GM23338 (cell line): ENCODE measurements at places on chromosomes 4 and X. TPM values are rescaled to one million over a fixed set of nuclear protein-coding genes. Genes with fewer than 3 reads are reported as not detected.

DNA sequence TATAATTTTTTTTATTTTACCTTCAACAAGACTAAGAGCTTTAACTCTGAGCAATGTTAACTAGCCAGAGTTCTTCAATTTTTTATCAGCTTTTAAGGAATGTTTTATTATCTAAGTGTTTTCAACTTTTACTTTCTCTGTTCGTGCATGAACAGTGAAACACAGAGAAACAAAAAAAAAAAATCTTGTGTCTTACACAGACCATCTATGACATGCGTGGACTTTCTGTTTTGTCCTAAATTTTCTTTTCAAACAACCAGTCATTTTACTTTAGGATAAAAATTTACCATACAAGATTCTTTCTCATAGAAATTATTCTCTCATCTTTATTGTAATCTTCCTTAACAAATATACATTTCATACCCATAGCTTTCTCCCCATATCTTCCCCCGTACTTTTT is 731.9 kb upstream of the PCDH10 start:
- DNase-seq, result peak; percentile 62

DNA sequence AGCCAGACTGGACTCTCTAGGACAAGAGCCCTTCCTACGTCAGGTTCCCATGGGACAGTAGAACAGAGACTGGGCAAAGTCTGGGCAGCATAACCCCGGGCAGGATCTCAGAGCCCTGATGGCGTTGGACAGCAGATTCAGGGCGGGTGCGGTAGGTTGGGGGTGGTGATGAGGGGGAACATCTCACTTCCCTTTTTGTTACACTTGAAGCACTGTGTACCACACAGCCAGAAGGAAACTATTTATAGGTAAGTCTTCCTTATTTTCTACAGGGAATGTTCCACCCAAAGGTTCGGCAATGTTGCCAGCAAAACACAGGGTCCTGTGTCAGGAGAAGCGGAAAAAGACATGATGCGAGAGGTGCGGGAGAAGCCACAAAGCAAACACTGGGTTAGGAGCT is 54.3 kb downstream of the TSC22D3 start:
- no peak for DNase-seq

GRCh38 chr4:121217351-121217750 is 53.2 kb upstream of the TNIP3 start:
- no peak for DNase-seq

- no peak for DNase-seq
Measured at GRCh38 chr4:73161527-73162185, 92.1 kb upstream of the COX18 start.

- no peak for DNase-seq
Measured at GRCh38 chr4:156248917-156249316, 295.3 kb upstream of the CTSO start.

DNA sequence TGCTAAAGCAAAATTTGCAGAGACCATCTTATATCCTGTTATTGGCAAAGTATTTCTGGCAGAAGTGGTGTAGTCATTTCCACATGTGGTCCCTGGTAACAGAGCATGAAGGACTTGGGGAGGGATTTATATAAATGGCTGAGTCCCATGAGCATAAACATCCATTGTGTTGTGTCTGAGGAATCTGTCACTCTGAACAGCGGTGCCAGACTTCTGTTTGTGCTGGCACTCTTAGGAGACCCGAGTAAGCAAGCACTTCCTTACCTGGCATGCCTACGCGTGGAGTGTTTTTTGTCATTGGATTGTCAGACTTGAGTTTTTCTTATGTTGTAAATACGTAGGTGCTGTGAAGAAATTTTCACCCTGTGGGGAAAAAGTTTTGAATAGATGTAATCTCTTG is 285.9 kb downstream of the ARHGAP10 start:
- DNase-seq, result no peak

- no peak for DNase-seq
Measured at GRCh38 chrX:9899640-9900111, 67.5 kb upstream of the CLDN34 start.

- no peak for DNase-seq
Measured at GRCh38 chr4:14184265-14184664, 556.7 kb upstream of the BOD1L1 start.

Gene BMX
- total RNA-seq, result not detected in 2 replicates

DNA sequence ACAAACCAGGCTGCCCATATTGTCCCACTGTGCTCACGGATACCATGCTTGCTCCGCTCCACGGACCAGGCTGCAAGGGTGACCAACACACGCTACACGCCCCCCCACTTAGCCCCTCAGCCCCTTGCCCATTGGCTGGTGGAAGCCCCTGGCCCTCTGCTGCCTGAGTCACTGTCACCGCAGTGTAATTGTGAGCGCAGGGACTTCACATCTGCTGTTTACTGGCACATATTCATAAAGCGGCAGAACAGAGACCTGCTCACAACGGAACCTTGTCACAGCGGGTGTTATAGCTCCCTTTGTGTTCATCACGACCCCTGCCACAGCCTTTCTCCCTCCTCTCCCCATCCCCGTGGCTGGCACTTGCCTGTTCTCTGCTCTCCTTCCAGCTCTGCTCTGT is 83.7 kb downstream of the PSAPL1 start:
- no peak for DNase-seq

Gene RASGEF1B
- 2.8 and 5.3 TPM in 2 replicates for total RNA-seq

DNA sequence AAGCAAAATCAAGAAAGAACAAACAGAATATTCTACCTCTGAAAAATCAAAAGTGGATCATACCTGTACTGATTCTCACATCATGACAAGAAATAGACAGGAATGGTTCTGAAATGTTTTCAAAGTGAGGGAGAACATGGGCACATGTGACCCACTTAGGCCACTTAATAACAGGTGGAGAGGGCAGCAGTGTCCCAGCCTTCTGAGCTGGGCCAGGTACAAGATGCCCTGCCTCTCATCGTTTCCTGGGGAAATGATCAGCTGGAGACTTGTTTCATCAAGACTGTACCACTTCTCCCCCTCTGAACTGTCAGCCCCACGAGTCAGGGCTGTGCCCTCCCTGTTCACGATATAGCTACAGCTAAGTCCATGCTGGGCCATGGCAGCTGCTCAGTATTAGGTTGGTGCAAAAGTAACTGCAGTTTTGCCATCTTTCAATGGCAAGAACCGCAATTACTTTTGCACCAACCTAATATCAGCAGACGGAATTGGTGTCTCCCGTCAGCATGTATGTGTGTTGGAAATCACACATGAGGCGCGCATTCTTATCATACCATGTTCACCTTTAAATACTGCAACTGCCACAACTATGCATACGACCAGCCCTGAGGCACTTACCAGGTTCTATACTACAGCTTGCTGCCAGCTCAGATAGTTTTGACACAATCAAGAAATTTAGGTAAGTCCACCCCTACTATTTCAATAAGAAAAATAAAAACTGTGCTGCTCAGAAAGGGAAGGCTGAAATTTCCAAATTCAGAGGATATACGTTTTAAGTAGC is 71.4 kb downstream of the GATB start:
- DNase-seq, result no peak

Gene ATP5ME
- total RNA-seq, result 60.5 and 149 TPM in 2 replicates

- no peak for DNase-seq
Measured at GRCh38 chr4:94278781-94279180, 63.9 kb downstream of the HPGDS start.

- DNase-seq, result no peak
Measured at GRCh38 chr4:166989886-166990285, 244.4 kb downstream of the SPOCK3 start.

Gene CNKSR2
- total RNA-seq, result 40.9 and 49.5 TPM in 2 replicates

DNA sequence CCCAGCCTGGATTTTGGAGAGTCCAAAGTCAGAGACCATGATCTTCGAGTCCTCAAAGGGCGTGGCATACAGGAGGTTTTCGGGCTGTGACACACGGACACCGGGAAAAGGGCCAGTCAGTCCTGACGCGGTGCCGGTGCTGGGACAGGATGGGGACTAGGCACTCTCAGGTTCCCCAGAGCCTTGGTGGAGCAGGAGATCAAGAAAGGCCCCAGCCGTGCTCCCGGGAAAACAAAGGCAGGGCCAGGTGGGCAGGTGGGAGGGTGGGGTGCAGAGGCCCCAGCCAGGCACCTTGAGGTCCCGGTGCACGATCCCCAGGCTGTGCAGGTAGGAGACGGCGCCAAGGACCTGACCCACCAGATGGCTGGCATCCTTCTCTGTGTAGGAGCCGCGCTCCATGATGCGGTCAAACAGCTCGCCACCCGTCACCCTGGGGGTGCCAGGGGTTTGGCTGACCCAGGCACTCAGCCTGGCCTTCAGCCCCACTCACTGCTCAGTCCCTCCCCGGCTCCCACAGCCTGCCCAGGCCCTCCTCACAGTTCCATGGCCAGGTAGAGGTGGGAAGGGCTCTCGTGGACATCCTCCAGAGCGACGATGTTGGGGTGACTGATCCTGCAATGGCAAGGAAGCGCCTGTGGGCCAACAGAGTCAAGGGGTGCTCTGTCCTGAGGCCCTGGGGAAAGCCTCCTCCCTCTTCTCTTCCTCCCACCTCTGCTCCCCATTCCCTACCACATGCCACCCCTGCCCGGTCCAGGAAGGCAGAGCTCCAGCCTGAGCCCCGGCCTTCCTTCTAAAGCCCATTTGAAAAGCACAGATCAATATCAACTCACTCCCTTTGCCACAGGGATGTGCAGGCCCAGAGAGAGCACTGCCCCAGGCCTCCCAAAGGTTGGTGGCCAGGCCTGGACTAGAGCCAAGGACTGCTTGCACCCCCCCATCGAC is 1.8 kb downstream of the PNCK start:
- DNase-seq, result no peak

Gene TCEAL1
- total RNA-seq, result 5.8 and 10.9 TPM in 2 replicates

- DNase-seq, result no peak
Measured at GRCh38 chr4:173119818-173120217, 48.8 kb upstream of the GALNT7 start.

GRCh38 chr4:38529189-38530115 is 134.5 kb upstream of the KLF3 start:
- peak; percentile 8 for DNase-seq

- DNase-seq, result no peak
Measured at GRCh38 chr4:38784141-38784540, 1.4 kb upstream of the TLR10 start.

DNA sequence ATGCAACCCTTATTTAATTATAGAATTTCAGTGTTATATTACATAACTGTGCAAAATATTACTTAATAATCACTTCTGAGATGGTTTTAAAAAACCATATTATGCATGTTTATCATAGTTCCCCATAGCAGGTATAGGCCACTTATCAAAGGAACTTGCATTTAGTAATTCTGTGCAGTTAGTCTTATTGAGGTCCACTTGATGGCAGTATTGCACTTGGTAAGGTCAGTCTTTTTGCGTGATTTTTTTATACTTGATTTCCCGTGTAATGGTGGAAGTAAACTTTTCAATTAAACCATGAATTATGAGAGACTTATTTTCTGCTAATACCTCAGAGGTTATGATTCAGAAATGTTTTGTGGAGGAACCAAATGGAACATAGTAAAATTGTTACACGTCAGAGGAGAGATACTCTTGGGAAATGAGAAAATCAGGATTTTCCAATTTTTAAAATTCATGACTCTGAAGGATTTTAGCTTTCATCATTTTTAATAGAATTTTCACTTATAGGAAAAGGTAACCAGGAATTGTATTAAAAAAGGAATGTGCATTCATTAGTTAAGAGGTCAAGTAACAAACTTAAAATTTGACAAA is 230.0 kb downstream of the CCSER1 start:
- peak; percentile 74 for DNase-seq
